ENCODE measurements at places on chromosomes 6 and 20. TPM values are rescaled to one million over a fixed set of nuclear protein-coding genes. Genes with fewer than 3 reads are reported as not detected.

DNA sequence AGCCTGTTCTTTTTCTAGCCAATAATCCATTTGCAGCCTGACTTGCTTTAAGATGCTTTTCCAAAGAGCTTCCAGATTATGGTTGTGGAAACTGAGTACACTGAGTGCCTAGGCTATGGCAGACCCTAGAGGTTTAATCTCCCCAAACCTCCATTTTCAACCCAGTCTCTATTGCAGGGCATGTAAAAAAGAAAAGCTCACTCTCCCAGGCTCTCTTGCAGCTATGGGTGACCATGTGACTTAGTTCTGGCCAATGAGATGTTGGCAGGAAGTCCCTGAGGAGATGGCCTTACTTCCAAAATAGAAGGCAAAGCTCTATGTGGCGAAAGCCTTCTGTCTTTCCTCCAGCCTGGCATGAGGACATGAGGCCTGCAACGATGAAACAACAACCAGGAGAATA, 3.8 kb downstream of the PDRG1 start:
- H3K27ac ChIP-seq = no peak overlapping the region
- peaks cover 49% of the 10 kb centered on the region for H3K36me3 ChIP-seq
- peaks cover 30% of the 10 kb centered on the region for H3K4me1 ChIP-seq

Gene ZNF165
- total RNA-seq = 0.77 TPM

DNA sequence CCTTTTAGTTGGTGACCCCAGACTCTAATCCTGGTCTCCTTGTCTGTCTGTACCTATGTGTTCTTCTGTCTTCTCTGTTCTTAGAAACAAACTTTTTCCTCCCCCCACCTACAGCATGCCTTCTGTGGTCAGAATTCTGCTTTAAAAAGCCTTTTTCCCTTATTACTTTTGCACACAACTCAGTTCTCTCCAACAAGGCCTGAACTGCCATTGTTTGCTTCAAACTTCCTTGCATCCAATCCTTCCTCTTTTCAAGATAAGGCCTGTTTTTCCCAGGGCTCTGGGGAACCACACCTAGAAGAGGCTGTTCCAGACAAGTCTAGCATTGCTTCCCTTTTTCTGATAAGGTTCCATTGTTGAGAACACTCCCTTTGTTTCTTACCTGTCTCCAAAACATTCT, 22.2 kb upstream of the NCOA3 start:
- no peaks in the 10 kb centered on the region for H3K36me3 ChIP-seq
- no peaks in the 10 kb centered on the region for H3K27me3 ChIP-seq
- H3K4me3 ChIP-seq = no peak overlapping the region
- H3K27ac ChIP-seq = no peak overlapping the region

Gene ADGRG6
- 0.52 TPM for total RNA-seq

Gene OPN5
- not detected for total RNA-seq

Gene KAT14
- total RNA-seq = 20.2 TPM

Gene TOX2
- 1.9 TPM for total RNA-seq

Gene SOBP
- 0.27 TPM for total RNA-seq

Gene ADGRB3
- total RNA-seq = not detected

Gene AVP
- not detected for total RNA-seq

DNA sequence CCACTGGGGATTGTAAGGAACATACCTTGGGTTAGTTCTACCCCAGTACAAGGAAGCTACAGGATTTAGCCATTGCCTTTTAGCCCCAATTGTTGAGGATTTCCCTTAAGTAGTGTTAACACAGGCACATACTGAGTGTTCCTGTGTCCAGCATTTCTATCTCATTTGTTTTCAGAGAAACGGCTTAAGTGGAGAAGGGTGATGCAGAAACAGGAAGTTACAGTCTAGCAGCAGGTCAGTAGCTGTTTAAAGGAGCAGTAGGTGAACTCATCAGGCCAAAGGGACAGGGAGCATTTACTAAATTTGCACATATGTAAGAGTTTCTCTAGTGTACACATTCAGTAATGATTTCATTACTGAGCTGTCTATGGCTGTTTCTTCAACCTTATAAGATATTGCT, 644.2 kb upstream of the GJE1 start:
- peaks cover 18% of the 10 kb centered on the region for H3K36me3 ChIP-seq
- H3K4me1 ChIP-seq = peaks cover 33% of the 10 kb centered on the region
